Mesothelial cell of epicardium (in vitro differentiated cells): ENCODE measurements at places on chromosomes 5 and 9. TPM values are rescaled to one million over a fixed set of nuclear protein-coding genes. Genes with fewer than 3 reads are reported as not detected.

DNA sequence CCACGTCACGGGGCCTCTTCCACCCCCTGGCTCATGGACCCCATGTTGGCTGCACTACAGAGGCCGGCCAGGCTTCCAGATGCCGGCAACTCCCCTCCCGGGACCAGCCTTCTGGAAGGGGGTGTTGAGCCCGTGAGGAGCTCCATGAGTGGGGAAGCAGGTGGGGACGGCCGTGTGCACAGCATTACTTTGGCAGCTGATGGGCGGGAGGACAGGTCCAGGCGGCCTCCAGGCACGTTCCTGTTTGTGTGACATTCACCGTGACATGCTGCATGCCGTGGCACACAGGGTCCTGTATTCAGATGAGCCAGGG is 29.1 kb upstream of the ABO start:
- no peak overlapping the region for H3K27ac ChIP-seq
- no peak for DNase-seq
- H3K4me1 ChIP-seq = no peaks in the 10 kb centered on the region
- no peaks in the 10 kb centered on the region for H3K36me3 ChIP-seq
- peaks cover 32% of the 10 kb centered on the region for H3K27me3 ChIP-seq

DNA sequence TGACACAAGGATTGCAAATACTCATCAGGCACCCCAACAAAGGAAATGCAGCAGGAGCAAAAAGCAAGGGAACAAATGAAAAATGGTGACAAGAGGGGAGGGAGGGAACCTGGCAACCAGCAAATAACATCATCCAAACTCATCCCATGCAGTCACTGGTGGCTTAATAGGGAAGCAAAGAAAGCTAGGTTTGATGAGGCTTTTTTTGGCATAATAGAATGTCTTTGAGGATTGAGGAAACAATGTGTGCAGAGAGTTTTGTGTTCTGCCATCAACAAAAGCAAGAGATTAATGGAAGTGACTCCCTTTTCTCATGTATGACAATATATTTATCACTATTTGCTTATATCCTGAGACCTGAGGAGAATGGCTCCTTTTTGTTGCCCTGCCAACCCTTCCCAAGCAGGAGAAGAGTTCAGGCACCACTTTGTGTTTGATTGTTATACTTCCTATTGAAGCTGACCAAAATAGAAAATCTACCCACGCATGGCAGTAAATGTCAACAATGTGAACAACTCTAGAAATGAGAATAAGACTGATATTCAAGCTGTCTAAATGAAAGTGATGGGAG is 375.7 kb downstream of the CAAP1 start:
- peaks cover 4% of the 10 kb centered on the region for H3K4me1 ChIP-seq
- no peaks in the 10 kb centered on the region for H3K36me3 ChIP-seq
- DNase-seq = no peak
- H3K4me3 ChIP-seq = no peak overlapping the region

- H3K27ac ChIP-seq = peak overlapping the region; percentile 13
- H3K4me3 ChIP-seq = no peak overlapping the region
- DNase-seq = no peak
- H3K27me3 ChIP-seq = no peaks in the 10 kb centered on the region
- peaks cover 7% of the 10 kb centered on the region for H3K4me1 ChIP-seq
These were observed 10.0 kb upstream of the HDHD3 start for GRCh38 chr9:113386571-113387393.

DNA sequence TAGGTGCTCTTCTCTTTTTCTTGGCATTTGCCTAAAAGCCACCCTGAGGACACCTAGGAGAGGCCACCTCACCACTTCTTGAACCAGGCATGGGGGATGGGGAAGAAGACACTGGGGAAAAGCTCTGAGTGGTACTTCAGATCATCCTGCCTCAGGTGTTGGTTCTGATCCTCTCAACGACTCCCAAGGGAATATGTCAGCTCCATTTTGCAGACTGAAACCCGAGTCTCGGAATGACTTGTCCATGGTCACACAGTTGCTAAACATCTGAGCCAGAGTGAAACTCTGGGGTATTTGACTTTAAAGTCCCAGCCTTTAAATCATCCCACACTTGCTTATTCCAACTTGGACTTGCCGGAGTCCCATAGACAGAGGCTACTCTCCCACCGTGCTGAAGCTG is 120.6 kb upstream of the GABRP start:
- H3K27me3 ChIP-seq = peaks cover 74% of the 10 kb centered on the region
- H3K4me3 ChIP-seq = no peak overlapping the region
- no peaks in the 10 kb centered on the region for H3K36me3 ChIP-seq
- H3K4me1 ChIP-seq = no peaks in the 10 kb centered on the region

DNA sequence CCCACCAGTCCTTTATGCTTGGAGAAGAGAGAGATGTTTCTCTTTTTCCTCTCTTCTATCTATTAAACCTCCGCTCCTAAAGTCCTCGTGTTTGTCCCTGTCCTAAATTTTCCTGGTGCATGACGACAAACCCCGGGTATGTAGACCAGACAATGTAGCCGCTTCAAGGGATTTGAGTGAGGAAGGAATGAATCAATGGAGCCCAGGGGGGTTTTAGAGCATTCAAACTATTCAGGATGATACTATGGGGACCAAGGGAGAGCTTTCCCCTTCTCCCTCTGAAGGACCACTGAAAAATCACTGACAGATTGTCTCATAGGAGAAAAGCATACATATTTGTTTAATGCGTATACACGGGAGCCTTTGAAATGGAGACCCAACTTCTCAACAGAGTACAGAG is 18.4 kb downstream of the CEL start:
- DNase-seq = no peak
- H3K27me3 ChIP-seq = no peaks in the 10 kb centered on the region
- no peaks in the 10 kb centered on the region for H3K36me3 ChIP-seq
- H3K27ac ChIP-seq = no peak overlapping the region
- peaks cover 25% of the 10 kb centered on the region for H3K4me1 ChIP-seq

DNA sequence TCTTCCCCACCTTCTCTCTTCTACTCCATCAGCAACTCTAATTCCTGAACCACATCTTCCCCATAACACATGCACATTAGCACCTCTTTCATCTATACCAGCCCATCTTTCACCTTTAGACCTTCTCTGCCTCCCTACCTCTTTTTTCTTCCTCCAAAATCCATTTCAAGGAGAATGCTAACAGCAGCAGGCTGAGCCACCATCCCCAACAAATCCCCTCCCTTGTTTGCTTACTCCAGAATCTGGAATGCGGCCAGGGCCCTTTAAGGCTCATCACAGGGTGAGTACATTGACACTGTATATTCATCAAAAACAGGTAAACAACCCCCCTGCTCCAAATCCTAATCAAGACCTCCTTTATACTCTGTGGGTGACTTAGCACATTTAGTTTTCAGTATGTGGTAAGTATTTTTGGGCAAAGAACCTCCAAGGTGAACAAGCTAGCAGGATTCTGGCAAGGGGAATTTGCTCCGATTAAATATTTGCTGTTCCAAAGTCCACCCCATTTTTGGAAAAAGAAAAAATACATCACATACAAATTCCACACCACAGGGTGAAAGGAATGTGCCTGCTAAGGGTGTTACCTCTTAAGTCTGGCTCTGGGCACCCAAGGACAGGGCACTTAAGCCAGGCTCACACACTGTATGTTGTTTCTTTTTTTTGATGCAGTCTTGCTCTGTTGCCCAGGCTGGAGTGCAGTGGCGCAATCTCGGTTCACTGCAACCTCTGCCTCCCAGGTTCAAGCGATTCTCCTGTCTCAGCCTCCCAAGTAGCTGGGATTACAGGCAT is 71.4 kb downstream of the SERINC5 start:
- no peaks in the 10 kb centered on the region for H3K36me3 ChIP-seq
- no peaks in the 10 kb centered on the region for H3K27me3 ChIP-seq
- peak overlapping the region; percentile 8 for H3K4me3 ChIP-seq
- H3K27ac ChIP-seq = peak overlapping the region; percentile 88
- peaks cover 88% of the 10 kb centered on the region for H3K4me1 ChIP-seq

DNA sequence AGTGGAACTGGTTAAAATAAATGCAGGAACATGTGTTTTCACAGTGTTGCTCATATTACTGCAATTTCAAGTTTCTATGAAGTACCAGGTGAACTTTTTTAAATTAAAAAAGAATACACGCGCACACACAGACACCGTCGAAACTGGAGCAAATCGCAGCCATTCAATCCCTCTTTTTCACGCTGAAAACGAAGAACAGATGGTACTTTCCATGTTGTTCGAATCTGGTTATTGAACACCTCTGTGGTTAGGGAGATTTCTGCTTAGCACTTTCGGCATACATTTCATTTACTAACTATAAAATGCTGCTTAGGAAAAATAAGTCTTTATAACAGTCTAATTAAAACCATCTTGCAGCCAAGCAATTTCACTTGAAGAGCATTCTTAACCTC is 6.8 kb downstream of the ZNF608 start:
- H3K4me3 ChIP-seq = no peak overlapping the region
- no peaks in the 10 kb centered on the region for H3K36me3 ChIP-seq
- H3K27ac ChIP-seq = no peak overlapping the region
- no peaks in the 10 kb centered on the region for H3K27me3 ChIP-seq

DNA sequence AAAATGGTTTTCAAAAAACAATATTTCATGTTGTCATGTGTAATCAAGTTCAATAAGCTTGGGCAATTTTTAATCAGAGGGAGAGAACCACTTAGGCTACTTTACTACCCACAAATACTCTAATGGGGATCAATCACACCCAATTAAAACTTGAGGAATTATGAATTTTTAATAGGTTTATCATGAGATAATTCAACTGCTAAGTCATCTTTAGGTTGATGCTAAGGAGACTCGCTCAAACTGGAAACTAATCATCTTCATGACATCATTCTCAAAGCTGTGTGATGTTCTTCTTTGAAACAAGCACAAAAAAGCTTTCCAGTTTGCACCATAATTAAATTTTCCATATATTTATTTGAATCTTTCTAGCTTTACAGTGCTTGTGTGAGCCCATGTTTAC is 867.5 kb downstream of the MAT2B start:
- no peak for DNase-seq
- no peak overlapping the region for H3K27ac ChIP-seq
- H3K27me3 ChIP-seq = no peaks in the 10 kb centered on the region
- H3K36me3 ChIP-seq = no peaks in the 10 kb centered on the region
- no peak overlapping the region for H3K4me3 ChIP-seq

DNA sequence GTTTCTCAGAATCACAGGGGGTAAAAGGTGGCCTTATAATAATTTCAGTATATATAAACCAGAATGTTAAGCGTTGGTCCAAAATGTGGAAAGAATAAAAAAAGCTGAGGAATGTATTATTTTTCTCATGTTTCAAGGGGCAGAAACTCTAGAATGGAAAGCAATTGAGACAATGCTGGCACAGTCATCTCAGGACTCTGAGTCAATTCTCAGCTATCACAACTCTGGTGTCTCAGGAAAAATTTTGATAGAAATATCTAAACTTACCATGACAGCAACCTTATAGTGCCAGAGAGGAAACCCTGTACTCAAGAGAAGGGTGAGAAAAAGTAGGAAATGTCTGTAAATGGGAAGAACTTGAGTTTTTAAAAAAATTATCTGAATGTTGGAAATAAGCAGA is 1189.4 kb upstream of the NUDT12 start:
- H3K36me3 ChIP-seq = no peaks in the 10 kb centered on the region
- no peaks in the 10 kb centered on the region for H3K4me1 ChIP-seq
- no peaks in the 10 kb centered on the region for H3K27me3 ChIP-seq
- no peak overlapping the region for H3K27ac ChIP-seq
- H3K4me3 ChIP-seq = no peak overlapping the region
- no peak for DNase-seq

- H3K4me1 ChIP-seq = peaks cover 33% of the 10 kb centered on the region
- H3K4me3 ChIP-seq = no peak overlapping the region
- no peak for DNase-seq
- peak overlapping the region; percentile 23 for H3K27ac ChIP-seq
These were observed 56.2 kb upstream of the LPAR1 start for GRCh38 chr9:111094433-111094924.

- no peaks in the 10 kb centered on the region for H3K27me3 ChIP-seq
- H3K4me3 ChIP-seq = no peak overlapping the region
- H3K36me3 ChIP-seq = no peaks in the 10 kb centered on the region
- no peak overlapping the region for H3K27ac ChIP-seq
- H3K4me1 ChIP-seq = peaks cover 7% of the 10 kb centered on the region
These were observed 282.5 kb downstream of the ICE1 start for GRCh38 chr5:5705010-5705409.

- no peaks in the 10 kb centered on the region for H3K27me3 ChIP-seq
- no peak overlapping the region for H3K4me3 ChIP-seq
- no peak for DNase-seq
- peaks cover 29% of the 10 kb centered on the region for H3K4me1 ChIP-seq
These were observed 191.4 kb downstream of the DCP2 start for GRCh38 chr5:113167985-113168384.

DNA sequence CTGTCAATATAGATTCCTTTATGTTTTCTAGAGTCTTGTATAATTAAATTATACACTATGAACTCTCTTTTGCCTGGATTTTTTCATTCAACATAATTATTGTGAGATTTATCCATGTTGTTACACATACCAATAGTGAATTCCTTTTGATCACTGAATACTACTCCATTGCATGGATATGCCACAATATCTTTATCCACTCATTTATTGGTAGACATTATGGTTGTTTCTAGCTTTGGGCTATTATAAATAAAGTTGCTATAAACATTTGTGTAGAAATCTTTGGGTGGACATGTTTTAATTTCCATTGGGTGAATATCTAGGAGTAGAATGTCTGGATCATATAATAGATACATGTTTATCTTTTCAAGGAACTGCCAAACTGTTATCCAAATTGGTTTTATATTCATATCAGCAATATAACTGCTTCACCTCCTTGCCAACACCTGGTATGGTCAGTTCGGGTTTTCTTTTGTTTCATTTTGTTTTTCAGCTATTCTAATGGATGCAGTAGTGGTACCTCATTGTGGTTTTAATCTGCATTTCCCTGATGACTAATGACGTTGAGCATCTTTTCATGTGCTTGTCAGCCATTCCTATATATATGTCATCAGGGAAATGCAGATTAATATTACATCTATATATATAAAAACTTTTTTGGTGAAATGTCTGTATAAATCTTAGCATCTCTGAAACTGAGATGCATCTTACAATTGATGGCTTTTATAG is 32.1 kb upstream of the TCF7 start:
- H3K27me3 ChIP-seq = no peaks in the 10 kb centered on the region
- H3K4me1 ChIP-seq = no peaks in the 10 kb centered on the region
- H3K27ac ChIP-seq = no peak overlapping the region
- no peak overlapping the region for H3K4me3 ChIP-seq
- DNase-seq = no peak
- no peaks in the 10 kb centered on the region for H3K36me3 ChIP-seq

- H3K27me3 ChIP-seq = peaks cover 2% of the 10 kb centered on the region
- peaks cover 4% of the 10 kb centered on the region for H3K4me1 ChIP-seq
These were observed 315.6 kb downstream of the PRR16 start for GRCh38 chr5:120779674-120780073.

DNA sequence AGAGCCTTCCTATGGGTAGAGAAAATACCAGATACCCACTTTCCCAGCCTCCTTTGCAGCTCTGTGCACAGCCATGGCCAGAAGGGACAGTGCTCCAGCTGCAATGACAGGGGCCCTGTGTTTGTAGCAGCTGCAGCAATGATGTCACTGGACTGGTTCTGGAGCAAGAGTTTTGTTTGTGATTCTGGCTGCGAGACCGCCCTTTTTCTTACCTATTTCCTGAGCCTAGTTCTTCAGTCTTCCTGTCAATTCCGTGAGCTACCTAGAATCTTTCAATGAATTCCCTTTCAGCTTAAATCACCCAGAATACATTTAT is 10.0 kb upstream of the BOD1 start:
- no peak for DNase-seq
- H3K27ac ChIP-seq = no peak overlapping the region
- no peak overlapping the region for H3K4me3 ChIP-seq
- H3K27me3 ChIP-seq = no peaks in the 10 kb centered on the region
- H3K36me3 ChIP-seq = no peaks in the 10 kb centered on the region
- H3K4me1 ChIP-seq = peaks cover 56% of the 10 kb centered on the region

Gene AQP7
- 0.44 to 1.7 TPM (median 1.3 TPM) in 3 replicates for total RNA-seq

Gene C9orf153
- 0.27 to 0.51 TPM (median 0.41 TPM) in 3 replicates for total RNA-seq

Gene TXNDC8
- not detected in 3 replicates for total RNA-seq

Gene IL4
- not detected in 3 replicates for total RNA-seq

Gene PCDHB11
- 6.1 to 6.6 TPM (median 6.4 TPM) in 3 replicates for total RNA-seq

Gene PCDHA8
- total RNA-seq = 4.5 to 5.4 TPM (median 4.7 TPM) in 3 replicates
